G401 (cell line): ENCODE measurements at places on chromosomes 6 and 20.
A peak's percentile ranks its signal among the peaks of the same experiment; 100 is the strongest.

GRCh38 chr6:29967379-29968010 is 25.2 kb downstream of the HLA-A start:
- no peak for DNase-seq

GRCh38 chr20:63640086-63640485 is 13.1 kb downstream of the STMN3 start:
- DNase-seq, result no peak

DNA sequence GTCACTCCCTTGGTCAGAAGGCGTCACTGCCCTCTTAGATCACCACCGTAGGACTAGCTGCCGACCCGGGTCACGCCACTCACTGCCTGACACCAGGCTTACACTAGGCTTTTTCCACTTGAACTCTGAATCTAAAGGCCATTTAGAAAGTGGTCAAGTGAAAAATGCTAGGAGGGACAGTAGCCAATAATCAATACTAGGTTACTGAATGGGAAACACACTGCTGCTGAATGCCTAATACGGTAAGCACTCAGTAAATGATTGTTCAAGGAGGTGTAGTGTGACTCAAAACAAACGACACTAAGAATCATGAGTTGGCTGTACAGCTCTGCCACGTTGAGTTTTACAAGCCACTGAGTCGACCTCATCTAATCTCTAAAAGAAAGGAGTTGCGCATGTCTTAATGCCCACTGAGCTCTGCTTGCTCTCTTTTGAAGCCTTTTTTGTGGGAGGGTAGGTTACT is 760 bp upstream of the IBTK start:
- DNase-seq, result peak; percentile 80

DNA sequence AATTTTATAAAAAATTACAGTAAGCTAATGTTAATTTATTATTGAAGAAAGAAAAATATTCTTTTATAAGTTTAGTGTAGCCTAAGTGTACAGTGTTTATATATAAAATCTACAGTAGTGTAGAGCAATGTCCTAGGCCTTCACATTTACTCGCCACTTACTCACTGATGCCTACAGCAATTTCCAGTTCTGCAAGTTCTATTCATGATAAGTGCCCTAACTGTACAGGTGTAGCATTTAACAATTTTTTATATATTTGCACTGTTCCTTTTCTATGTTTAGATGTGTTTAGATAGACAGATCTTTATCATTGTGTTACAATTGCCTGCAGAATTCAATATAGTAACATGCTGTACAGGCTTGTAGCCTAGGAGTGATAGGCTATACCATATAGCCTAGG is 80.1 kb upstream of the HDAC2 start:
- no peak for DNase-seq

DNA sequence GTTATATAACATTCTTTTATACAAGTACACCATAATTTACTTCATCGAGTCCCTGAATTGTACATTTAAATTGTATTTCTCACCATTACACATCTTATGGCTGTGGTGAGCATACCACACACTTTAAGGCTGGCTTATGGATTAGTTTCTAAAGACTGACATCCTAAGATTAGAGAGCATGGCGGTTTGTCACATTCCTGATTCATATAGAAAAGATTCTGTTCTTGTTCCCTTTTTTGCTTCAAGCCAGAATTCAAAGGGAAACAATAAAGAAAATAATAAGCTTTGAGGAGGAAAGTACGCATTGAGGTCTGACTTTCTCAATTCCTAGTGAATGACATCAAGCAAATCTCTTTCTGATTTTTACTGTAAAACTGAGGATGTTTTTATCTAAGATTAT is 2.5 kb downstream of the BTN1A1 start:
- DNase-seq, result no peak

- DNase-seq, result no peak
Observed at GRCh38 chr6:142303176-142303533, 1.3 kb downstream of the ADGRG6 start.

DNA sequence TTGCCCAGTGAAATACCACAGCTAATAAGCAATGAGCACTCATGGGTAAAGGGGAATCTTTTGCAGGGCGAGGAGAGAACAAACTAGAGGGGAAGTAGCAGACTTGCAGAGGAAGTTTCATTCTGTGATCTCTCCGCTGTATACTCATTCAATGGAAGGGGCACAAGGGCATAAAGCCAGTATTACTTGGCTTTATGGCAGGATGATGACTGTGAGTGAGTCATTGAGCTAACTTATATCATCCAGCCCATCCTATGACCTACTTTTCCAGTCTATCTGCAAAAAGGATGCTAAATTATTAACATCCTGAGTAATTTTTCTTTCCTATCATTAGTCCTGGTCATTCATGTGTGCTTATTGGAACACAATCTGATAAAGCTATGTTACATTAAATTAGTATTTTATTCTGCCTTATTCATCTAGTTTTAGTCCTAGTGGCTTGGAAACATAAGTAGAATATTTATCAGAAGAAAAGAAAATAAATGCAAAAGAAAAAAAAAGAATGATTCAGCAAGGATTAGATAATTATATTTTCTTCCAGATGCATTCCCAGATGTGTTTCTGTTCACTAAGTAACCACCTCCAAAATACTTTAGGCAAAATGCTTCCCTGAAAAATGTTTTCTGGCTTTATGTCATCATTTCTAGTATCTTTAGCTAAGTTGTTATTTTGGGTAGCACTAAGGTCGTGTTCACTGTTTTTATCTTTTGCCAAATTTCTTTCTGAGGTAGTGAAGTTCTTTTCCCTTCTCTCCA is 471.7 kb downstream of the CDKAL1 start:
- DNase-seq, result no peak

DNA sequence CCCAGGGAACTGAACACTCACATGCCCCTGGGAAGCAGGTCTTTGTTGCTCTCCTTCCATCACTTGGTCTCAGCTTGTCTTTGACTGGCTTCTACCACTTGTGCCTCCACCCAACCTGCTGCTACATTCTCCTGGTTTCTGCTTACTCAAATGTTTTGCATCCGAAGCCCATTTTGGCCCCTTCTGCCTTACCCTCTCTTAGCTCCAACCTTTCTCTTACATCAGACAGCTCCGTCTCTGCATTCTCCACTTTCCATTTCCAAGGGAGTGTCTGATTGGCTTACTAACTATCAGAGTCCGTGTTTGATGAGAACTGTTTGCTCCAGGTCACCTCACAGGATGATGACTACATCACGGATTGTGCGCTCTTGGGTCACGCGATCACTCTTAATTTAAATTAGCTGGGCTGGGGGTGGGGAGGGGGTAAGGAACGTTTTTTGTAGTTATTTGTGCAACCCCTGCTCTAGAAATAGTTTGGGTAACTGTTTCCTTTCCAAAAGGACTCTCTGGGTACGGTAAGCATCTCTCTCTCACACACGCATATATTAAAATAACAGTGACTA is 844 bp upstream of the ABRACL start:
- no peak for DNase-seq

DNA sequence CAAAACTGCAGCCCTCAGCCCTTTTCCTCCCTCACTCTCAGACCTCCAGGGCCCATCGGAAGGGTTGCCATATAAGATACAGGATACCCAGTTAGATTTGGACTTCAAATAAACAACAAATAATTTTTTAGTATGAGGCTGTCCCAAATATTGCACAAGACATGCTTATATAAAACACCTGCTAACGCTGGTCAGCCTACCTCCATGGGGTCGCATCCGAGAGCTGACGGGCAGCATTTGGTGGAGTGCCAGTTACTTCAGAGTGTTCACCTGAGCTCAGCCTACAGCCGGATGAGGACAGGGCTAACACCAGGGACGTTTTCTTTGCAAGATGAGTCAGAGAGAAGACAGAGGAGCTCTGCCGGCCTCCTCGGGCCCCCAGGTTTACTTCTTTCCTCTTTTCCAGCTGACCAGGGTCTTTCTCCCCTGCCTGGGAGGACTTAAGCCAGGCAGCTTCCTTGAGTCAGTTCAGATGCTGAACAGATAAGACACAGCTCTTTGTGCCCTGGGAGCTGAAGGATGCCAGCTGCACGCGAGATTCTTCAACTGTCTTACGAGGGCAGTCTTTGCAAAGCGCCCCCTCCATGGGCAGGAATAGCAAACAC is 141.2 kb upstream of the KCNG1 start:
- DNase-seq, result no peak

DNA sequence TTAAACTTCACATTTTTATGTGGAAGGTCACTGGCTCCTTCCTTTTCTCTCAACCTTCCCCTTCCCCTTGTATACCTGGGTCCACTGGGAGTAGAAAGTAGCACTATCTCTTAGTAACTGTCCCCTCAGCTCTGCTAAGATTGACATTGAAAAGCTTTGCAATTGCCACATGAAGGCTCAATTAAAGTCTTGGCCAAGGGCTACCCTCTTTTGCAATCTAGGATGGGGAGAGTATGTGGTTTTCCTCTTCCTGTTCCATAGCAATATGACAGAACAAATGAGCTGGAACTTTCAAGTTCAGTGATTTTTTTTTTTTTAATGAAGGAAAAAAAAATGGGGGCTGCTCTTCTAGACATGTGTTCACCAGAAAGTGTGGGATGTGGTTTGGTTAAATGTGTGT is 37.1 kb downstream of the PROKR2 start:
- no peak for DNase-seq

GRCh38 chr20:18989736-18990474 is 176.3 kb downstream of the SCP2D1 start:
- DNase-seq, result no peak

DNA sequence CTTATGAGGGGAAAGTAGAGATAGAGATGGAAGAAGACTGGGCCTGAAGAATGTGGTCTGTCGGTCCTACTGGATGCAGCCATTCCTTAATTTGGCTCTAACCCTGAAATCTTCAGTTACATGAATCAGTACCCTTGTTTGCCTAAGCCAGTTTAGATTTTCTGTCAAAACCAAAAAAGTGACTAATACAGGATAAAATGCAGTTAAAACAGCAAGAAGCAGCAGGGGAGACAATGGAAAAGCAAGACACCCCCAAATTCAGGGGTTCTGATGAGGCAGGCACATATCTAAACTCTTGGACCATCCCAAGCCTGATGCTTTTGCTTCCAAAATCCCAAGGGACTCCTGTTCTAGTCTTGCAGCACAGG is 17.4 kb upstream of the UBE2V1 start:
- DNase-seq, result no peak

GRCh38 chr6:46815130-46815529 is 21.9 kb downstream of the MEP1A start:
- no peak for DNase-seq

- DNase-seq, result no peak
Observed at GRCh38 chr6:134537146-134537555, 219.2 kb upstream of the SGK1 start.

DNA sequence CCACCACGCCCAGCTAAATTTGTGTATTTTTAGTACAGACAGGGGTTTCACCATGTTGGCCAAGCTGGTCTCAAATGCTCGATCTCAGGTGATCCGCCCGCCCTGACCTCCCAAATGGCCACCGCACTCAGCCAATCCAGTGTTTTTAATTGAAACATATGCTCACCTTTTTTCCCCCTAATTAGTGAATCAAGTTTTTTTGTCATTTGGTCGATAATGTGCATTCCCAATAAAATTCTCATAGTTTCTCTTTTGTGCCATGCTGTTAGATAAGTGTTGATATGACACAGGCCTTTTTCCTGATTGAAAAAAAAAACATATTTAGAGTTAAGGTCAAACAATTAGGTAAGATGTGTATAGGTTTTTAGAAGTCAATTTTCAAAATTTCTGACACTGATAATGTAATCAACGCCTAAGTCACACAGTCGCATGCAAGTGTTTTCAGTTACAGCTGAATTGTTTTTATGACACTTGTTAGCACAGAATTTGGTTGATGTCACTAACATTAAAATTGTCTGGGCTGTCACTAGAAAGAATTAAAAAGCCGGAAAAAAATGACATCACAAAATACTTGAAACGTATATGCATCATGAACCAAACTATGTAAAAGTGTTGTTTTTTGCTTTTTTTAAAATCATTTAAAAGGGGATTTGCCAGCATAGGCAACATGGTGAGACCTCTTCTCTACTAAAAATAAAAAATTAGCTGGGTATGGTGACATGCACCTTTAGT is 21.9 kb downstream of the ZNF217 start:
- no peak for DNase-seq

GRCh38 chr20:49406666-49407065 is 75.8 kb downstream of the KCNB1 start:
- no peak for DNase-seq

GRCh38 chr20:32810941-32811340 is 8.8 kb upstream of the MAPRE1 start:
- no peak for DNase-seq

DNA sequence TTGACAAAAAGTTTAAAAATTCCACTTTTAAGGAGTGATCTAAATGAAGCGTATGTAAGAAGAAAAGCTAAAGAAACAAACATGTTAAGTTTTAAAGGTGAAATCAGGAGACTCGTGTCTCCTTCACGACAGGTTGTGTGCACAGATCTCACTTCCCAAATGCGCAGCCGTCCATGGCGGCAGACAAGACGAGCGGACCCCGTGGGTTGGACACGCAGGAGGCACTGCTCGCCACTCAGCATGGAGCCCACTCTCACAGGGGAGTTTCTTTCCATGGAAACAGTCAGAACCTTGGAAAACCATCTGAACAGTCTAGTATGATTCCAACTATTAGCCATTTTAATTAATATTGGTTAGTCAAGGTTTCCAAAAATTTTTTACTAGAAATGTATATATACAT is 48.9 kb downstream of the WDR27 start:
- DNase-seq, result no peak

- no peak for DNase-seq
Observed at GRCh38 chr6:142343938-142344337, 42.1 kb downstream of the ADGRG6 start.

DNA sequence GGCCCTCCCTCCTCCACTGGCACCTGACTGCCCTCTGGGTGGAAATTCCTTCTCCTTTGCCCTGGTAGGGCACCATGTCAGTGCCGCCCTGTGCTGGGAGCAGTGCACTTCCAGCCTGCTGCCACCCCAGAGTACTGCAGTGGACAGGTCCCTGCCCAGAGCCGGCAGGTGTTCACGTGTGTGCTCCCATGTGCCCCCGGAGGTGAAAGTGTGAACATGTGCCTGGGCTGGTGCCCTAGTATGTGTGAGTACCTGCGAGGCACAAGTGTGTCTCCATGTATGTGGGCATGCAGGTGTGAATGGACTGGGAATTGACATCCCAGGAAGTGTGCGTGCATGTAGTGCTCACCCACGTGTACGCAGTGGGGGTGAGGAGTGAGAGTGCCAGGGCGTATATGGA is 29.4 kb downstream of the SDCBP2 start:
- DNase-seq, result no peak

DNA sequence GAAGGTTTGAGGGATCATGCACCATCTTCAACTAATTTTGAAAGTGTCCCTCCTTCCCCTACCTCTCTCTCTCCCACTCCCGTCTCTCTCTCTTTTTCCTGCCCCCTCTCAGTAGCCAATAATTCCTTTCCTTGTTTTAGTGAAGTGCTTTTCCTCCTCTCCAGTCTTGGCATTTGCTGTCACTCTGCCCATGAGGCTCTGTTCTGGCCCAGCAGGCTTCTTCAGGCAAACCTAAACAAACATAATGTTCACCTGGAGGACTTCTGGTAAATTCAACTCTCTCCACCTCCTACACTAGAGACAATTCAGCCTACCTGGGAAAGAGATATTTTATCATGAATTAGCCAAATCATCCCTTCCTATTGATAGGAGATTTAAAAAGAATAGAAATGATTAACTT is 320.4 kb upstream of the RNF24 start:
- DNase-seq, result peak; percentile 4
